A549 (cell line): ENCODE measurements at places on chromosomes 4 and X.

- no peak for DNase-seq
Observed at GRCh38 chrX:20519826-20520225, 253.1 kb upstream of the RPS6KA3 start.

DNA sequence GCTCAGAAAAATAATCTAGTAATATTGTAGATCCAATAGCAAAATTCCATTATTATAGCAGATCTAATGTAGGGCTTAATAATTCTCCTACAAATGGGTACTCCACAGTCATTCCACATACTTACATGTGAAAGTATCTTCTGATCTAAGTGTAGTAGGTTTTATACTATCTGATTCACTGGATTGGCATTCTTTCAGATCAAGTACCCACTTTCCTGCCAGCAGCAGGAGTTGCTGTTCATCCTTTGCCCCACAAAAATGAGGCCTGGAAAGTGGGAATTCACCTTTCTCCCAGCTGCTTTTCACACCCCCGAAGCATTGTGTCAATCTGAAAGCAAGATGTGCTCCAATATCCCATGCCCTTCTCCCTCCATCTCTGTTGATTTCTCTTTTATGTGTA is 77.1 kb upstream of the RXFP1 start:
- DNase-seq, result no peak

GRCh38 chr4:15756361-15756861 is 21.7 kb upstream of the CD38 start:
- no peak for DNase-seq

- DNase-seq, result no peak
Observed at GRCh38 chr4:3044870-3045819, 29.2 kb downstream of the HTT-AS start.

- no peak for DNase-seq
Observed at GRCh38 chr4:61160478-61160877, 39.6 kb upstream of the ADGRL3 start.

- DNase-seq, result no peak
Observed at GRCh38 chr4:99506781-99507180, 4.0 kb upstream of the C4orf17 start.

GRCh38 chr4:37690976-37691375 is 4.8 kb upstream of the RELL1 start:
- DNase-seq, result no peak

GRCh38 chr4:150141756-150142155 is 63.5 kb downstream of the DCLK2 start:
- no peak for DNase-seq

DNA sequence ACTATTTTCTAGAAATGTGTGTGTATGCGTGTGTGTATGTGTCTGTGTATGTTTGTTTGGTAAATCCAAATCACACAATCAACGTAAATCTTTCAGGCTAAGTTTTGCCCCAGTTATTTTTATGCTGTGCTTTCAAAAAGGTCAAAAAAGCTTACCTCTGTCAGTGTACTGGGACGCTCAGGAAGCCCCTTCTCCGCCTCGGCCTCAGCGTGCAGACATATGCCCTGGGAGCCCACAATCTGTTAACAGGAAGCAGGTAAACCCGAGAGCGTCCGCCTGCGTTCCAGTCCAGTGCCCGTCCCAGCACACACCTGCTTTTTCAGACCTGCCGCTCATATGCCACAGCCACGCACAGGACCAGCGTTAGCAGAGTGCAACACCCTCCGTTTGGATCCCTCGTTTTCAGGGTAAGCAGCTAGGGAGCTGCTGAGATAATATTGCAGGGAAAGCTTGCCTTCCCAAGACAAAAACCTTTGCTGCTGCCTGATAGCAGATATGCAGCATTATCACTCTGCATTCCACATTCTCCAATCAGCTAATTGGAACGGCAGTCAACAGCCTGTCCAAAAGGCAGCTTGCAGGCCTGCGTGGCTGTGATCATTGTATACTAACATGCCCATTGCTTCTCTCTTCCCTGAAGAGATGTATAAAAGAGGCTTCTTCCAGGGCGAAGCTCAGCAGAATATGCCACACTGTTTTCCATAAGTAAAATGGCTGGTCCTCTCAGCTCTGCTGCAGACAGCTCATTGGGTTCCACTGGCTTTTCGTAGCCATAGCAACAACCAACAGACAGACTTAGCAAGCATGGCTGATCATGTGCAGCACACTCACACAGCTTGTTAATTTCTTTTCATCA is at the start of gene SORBS2:
TSS of gene SORBS2 (minus strand) at position 686 of the 856 bp plus-strand sequence. CDS start 121,623 bp downstream, outside the sequence.
- DNase-seq, result no peak

DNA sequence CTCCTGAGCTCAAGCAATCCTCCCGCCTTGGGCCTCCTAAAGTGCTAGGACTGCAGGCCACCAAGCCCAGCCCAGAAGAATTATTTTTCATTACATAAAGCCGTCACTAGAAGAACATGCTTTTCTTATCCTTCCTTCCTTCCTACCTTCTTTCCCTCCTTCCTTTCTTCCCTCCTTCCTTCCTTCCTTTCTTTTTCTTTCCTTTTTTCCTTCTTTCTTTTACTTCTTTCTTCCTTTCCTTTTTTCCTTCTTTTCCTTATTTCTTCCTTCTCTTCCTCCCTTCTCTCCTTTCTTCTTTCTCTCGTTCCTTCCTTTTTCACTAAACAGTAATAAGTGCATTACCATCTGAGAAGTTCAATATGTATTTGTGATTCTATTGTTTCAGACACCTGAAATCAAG is 121.4 kb downstream of the ATP10D start:
- DNase-seq, result no peak

DNA sequence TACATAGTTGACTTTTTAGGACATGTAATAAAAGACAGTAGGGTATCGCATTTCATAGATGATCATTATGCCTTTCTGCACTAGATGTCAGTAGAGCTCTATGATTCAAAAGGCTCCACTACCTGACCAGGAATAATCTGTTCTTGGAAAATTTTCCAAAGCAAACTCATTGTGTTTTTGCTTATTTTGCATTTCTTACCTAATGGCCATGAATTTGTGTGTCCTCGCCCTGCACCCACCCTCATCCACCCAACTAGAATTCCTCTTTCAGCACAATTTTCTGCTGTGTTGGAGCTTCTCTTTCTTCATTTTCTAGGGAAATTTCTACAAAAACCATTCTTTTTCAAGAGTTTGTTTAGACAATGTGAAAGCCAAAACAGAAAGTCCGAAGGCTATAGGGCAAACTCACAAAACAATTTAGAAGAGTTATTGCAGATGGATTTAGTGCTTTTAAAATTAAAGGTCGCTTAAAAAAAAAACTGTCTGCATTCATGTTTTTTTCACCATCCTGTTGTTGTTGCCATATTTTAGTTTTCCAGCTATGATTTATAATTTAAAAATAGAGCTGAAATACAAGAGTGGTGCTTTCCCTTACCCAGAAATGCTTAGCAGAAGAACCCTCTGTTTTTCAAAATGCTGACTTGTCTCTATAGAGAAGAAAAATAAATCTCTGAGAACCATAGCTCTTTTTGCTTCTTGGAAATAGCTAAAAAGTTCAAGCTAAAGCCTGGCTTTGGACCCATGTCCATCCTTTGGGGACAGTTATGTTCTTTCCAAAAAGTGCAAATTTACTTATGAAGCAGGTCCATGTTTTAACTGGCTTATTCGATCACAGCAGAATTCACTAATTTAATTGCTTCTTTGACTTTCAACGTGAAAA is 183.7 kb downstream of the SPATA18 start:
- DNase-seq, result peak; percentile 8

GRCh38 chrX:2183193-2183725 is 317.5 kb downstream of the DHRSX start:
- DNase-seq, result peak; percentile 57
